Putamen (tissue), 1 donor: ENCODE measurements at places on chromosomes 1 and 21.

DNA sequence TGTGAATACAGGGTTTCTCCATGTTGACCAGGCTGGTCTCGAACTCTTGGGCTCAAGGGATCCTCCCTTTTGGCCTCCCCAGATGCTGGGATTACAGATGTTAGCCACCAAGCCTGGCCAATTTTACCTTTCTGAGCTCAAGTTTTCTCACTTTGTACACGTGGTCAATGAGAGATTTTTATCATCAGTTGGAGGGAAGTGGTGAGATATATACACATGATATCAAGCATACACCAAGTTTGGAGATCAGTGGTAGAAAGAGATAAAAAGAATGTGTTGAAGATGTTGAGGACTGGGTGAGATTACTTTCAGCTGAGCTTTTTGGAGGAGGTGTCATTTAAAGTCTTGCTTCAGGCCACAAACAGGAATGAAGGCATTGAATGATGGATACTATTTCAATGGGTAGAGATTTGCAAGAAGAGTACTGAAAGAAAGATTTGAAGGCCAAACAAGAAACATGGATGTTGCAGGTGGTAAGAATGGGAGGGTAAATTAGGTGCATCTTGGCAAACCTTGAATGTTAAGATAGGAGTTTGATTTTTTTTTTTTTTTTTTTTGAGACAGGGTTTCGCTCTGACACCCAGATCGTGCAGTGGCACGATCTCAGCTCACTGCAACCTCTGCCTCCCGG lies 3.0 kb upstream of the SESN2 start:
- no peak for DNase-seq

GRCh38 chr1:164648636-164649035 lies 89.7 kb downstream of the PBX1 start:
- no peak for DNase-seq

GRCh38 chr1:6275826-6276782 lies 15.2 kb upstream of the GPR153 start:
- DNase-seq: peak; percentile 29

- no peak for DNase-seq
These were observed at the start of gene LCK for GRCh38 chr1:32250893-32251716. TSS of gene LCK (plus strand) at chr1:32251265. CDS start at chr1:32274330, 23,065 bp downstream.

DNA sequence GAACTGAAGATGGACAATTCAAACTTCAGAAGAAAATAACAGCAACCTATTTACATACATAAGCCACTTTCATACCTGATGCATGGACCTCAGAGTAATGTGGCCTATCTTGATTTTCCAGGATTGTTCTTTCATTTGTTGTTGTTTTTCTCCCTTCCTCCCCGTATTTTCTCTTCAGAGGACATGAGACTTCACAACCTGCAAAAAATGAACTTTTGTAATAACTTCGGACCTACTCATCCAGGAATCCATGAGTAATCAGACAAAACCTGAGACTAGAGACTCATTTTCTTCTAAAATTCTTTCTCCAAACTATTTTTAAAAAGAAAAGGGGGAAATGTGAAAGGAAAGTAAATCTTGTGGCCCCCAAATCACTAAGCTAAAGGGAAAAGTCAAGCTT lies 17.6 kb upstream of the PLA2G5 start:
- no peak for DNase-seq

DNA sequence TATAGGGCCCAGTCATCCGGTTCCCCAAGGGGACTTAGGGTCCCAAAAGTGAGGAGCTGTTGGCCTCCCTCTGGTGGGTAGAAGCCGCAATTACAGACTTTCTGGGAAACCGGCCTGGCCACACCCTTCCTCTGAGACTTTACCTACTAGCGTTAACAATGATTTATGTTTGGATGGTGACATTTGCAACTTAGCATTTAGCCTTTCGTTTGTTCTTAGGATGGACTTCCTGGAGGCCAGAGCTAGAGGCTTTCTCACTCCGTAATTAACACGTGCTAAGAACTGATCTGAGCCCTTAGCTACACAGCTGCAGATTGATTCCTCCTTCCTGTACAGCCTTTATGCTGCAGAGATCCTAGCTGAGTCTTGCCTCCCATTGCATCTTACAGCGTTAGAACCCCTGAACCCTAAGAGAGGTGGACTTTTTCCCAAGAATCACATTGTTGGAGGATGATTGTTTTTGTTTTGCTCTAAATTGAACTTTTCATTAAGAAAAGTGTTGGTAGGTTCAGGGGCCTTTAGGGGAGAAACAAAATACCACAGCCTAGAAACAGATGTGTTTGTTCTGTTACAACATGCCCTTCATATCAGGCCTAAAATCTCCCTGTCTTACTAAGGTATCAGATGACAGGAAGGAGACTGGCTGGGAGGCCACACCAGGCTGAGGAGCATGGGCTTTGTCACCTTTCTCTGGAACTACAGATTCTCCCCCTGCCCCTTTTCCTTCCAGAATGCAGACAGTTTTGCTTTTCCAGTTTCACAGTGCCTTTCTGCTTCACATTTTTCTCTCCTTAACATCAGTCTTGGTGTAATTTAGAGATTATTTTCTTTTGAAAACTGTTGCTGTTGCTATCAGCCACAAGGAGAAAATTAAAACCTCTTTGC lies 1.9 kb downstream of the S100A11 start:
- DNase-seq: no peak

DNA sequence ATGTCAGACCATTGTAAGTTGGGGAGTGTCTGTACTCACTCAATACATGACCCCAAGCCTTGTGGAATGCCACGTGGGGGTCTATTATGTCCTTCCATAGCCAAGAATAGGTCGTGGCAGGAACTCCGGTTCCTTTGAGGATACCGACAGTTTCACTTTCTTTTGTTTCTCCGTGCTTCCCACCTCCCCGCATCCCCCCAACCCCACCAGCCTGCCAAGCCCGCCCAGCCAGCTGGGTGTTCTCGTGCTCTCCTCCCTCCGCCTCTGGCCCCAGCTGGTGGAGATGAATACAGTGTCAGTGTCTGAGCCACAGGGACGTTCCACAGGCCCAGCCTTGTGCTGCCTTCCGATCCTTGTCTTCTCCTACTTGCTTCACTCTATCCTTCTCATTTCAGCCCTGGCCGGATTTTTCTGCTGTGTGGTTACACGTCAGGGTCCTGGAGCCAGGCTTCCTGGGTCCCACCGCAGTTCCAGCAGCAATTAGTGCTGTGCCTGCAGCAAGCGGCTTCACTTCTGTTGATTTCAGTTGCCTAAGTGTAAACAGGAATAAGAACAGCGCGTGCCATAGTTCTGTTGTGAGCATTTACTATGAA lies 4.1 kb upstream of the AGTRAP start:
- DNase-seq: peak; percentile 92

DNA sequence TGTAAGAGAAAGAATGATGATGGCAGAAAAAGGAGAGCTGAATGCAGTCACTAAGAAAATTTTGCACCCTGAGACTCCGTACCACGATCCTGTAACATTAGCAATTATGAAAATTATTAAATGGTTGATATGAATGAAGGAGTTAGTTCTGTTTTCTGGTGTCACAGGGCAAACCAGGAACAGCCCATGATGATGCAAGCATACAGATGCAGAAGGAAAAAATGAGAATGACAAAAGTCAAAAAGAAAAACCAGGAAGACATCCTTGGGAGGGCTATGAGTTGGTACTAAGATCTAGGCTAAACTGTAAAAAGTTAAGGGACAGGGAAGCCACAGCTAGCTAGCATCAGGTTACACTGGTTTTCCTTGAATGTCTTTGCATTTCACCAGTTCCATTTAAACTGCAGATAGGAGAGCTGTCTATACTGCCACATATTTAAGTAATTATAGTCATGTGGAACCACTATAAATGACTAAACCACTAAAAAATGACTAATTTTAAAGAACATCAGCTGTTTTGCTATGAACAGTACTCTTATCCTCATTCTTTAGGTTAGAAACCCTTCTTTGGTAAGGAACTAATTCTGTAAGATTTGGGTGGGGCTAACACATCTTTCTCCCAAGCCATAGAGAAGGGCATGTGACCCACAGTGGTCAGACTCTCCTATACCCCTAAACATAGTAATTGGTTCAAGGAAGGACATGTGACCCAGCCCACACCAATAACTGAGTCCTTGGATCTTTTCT lies 11.4 kb downstream of the DOCK7 start:
- DNase-seq: no peak

DNA sequence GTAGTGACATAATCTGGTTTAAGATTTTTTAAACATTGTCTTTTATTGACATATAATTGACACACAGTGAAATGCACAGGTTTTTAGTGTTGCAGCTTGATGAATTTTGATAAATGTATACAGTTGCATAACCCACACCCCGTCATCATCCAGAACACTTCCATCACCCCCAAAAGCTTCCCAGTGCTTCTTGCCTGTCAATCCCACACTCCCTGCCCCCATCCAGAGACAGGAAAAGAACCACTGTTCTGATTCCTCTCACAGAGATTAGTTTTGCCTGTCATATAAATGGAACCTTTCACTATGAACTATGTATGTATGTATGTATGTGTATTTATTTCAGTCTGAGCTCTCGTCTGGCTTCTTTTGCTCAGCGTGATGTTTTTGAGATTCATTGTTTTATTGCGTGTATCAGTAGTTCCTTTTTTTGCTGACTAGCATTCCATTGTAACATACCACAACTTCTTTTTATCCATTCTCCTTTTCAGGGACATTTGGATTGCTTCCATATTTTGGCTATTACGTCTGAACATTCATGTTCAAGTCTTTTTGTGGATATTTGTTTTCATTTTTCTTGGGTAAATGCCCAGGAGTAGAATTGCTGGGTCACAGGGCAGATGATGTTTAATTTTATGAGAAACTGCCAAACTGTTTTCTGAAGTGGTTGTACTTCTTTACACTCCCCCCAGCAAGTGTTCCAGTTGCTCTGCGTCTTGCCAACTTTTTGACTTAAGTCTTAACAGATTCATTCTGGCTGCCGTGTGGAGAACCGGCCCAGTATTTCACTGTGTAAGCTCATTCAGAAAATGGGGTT lies 8.7 kb downstream of the UBIAD1 start:
- peak; percentile 62 for DNase-seq

DNA sequence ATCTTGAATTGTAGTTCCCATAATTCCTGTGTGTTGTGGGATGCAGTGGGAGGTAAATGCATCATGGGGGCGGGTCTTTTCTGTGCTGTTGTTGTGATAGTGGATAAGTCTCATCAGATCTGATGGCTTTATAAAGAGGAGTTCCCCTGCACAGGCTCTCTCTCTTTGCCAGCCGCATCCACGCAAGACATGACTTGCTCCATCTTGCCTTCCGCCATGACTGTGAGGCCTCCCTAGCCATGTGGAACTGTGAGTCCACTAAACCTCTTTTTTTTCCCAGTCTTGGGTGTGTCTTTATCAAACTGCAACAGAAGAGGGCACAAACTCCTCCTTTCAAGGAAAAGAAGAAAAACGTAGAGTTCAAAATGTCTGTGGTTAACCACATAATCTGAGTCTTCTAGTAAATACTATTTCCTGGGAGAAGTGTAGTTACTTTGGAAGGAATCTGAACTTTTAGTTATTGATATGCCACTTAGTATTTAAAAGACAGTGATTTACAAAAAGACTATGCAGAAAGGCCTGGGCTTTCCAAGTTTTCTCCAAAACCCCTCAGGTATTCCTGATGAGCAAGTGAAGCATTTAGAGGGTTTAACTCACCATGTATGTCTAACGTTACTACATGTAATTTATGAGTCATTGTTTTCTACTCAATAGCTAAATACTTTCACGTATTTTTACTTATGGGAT lies 10.0 kb downstream of the ADAMTS1 start:
- no peak for DNase-seq

DNA sequence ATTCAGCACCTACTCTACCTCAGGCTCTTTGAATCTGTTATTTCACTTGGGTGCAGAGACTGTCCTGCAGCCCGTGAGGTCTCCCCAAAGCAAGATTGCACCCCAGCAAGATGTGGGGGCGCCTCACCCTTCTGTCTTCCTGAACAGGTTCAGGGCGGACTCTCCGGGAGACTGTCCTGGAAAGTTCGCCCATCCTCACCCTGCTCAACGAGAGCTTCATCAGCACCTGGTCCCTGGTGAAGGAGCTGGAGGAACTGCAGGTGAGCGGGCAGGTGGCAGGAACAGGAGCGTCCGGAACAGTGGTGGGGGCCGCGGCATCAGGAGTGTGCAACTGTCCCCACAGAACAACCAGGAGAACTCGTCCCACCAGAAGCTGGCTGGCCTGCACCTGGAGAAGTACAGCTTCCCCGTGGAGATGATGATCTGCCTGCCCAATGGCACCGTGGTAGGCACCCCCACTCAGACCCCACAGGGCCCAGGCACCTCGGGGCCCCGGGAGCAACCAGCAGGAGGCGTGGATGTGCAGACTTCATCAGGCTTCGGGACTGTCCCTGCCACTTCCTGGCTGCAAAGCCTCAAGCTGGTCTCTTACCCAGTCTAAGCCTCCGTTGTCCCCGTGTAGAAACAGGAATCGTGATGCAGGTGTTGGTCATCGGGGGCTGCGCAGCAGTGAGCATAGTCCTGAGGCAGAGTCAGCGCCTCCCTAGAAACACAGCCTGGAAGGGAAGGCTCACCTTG lies 5.9 kb upstream of the MTFR1L start:
- no peak for DNase-seq

- no peak for DNase-seq
These were observed 181.0 kb upstream of the KLHDC7A start for GRCh38 chr1:18299441-18300338.

GRCh38 chr1:78274814-78275213 lies 216.0 kb upstream of the PTGFR start:
- no peak for DNase-seq

DNA sequence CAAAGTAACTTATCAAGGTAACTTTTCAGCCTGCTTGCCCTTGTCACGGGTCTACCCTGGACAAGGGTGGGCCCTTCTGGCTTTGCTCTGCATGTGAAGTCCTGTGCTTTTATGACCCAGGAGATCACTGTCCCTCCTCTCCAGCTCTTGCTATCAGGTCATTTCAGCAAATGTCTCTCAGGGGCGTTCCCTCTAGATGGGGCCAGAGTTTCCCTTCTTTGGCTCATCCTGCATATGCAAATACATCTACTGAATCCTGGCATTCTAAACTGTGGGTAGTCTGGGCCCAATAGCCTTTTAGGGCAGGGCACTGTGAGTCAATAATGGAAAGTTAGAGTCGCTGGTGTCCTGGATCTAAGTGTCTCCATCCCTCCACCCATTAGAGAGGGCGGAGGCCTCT lies 366.9 kb upstream of the USP24 start:
- DNase-seq: no peak

GRCh38 chr21:41713495-41714281 lies 53.2 kb downstream of the RIPK4 start:
- DNase-seq: no peak
